ENCODE measurements at places on chromosomes 11 and 22. TPM values are rescaled to one million over a fixed set of nuclear protein-coding genes. Genes with fewer than 3 reads are reported as not detected.

GRCh38 chr11:35243774-35244173 lies 104.8 kb downstream of the CD44 start:
- no peak overlapping the region for H3K4me3 ChIP-seq
- peaks cover 3% of the 10 kb centered on the region for H3K27me3 ChIP-seq
- H3K4me1 ChIP-seq: peaks cover 80% of the 10 kb centered on the region
- no peak for DNase-seq
- no peak overlapping the region for H3K27ac ChIP-seq

DNA sequence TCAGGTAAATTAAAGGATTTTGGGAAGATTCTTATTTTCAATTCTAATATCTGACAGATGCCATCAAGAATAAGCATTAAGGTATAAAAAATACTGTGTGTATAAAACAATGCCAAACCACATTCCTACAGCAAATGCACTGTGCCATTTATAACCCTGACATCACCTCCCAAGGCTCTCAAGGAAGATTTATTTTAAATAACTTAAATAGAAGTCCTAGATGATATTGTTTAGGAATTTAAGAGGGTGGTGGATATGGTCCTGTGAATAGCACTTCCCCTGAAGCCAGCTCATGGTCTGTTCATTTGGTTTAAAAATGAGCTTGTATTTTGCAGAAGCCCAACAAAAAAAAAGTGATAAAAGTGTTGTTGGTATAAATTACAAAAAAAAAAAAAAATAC lies 32.1 kb downstream of the PPIL2 start:
- H3K27me3 ChIP-seq: no peaks in the 10 kb centered on the region
- peaks cover 6% of the 10 kb centered on the region for H3K4me1 ChIP-seq
- H3K36me3 ChIP-seq: peaks cover 3% of the 10 kb centered on the region
- no peak overlapping the region for H3K27ac ChIP-seq

RASGRP2 gene
- total RNA-seq: 3.5 TPM

GRCh38 chr11:1555713-1556153 lies 16.3 kb downstream of the DUSP8 start:
- peaks cover 8% of the 10 kb centered on the region for H3K27me3 ChIP-seq
- no peak overlapping the region for H3K4me3 ChIP-seq
- no peak overlapping the region for H3K27ac ChIP-seq
- H3K36me3 ChIP-seq: no peaks in the 10 kb centered on the region
- DNase-seq: no peak

DNAJB7 gene
- not detected for total RNA-seq

GRCh38 chr22:48721395-48721669 lies 1106.3 kb downstream of the BRD1 start:
- H3K4me1 ChIP-seq: no peaks in the 10 kb centered on the region
- H3K27ac ChIP-seq: no peak overlapping the region
- no peaks in the 10 kb centered on the region for H3K36me3 ChIP-seq

GRCh38 chr11:81915045-81915444 lies 818.6 kb downstream of the FAM181B start:
- no peaks in the 10 kb centered on the region for H3K27me3 ChIP-seq
- no peak for DNase-seq
- H3K4me3 ChIP-seq: no peak overlapping the region
- H3K4me1 ChIP-seq: peaks cover 5% of the 10 kb centered on the region
- no peak overlapping the region for H3K27ac ChIP-seq

DNA sequence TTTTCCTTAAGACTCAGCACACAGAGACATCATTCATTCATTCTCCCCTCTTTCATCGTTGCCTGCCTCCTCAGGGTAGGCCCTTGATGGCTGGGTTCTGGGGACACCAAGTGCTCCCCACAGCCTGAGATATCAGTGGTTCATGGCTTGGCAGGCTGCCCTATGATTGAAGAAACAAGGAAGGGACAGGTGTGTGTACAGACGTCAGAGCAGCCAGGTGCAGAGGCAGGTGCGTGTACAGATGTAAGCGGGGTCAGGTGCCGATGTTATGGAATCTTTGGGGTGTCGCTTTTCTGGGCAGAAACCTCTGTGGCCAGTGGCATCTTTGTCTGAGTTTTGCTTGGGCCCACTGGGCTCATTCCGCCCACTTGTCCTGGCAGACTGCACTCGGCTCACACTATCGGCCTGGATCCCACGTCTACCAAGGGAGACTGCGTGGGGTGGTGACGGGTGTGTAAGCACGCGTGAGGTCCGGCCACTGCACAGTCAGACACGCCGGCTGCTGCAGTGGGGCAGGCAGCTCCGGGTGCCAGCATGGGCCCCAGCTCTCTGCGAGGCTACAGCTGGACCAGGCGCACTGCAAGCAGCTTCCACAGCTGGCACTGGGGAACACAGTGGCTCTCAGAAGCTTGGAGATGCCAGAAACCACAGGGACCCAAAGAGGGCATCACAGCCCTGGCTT lies 20.9 kb upstream of the KIAA0930 start:
- no peak for DNase-seq
- no peak overlapping the region for H3K4me3 ChIP-seq
- peaks cover 2% of the 10 kb centered on the region for H3K36me3 ChIP-seq
- peaks cover 3% of the 10 kb centered on the region for H3K4me1 ChIP-seq
- H3K27ac ChIP-seq: no peak overlapping the region

TYR gene
- total RNA-seq: not detected

- no peak overlapping the region for H3K27ac ChIP-seq
- no peak overlapping the region for H3K4me3 ChIP-seq
- DNase-seq: no peak
- H3K4me1 ChIP-seq: peaks cover 5% of the 10 kb centered on the region
Measured at GRCh38 chr11:17554487-17554886, 7.4 kb downstream of the OTOG start.

DNA sequence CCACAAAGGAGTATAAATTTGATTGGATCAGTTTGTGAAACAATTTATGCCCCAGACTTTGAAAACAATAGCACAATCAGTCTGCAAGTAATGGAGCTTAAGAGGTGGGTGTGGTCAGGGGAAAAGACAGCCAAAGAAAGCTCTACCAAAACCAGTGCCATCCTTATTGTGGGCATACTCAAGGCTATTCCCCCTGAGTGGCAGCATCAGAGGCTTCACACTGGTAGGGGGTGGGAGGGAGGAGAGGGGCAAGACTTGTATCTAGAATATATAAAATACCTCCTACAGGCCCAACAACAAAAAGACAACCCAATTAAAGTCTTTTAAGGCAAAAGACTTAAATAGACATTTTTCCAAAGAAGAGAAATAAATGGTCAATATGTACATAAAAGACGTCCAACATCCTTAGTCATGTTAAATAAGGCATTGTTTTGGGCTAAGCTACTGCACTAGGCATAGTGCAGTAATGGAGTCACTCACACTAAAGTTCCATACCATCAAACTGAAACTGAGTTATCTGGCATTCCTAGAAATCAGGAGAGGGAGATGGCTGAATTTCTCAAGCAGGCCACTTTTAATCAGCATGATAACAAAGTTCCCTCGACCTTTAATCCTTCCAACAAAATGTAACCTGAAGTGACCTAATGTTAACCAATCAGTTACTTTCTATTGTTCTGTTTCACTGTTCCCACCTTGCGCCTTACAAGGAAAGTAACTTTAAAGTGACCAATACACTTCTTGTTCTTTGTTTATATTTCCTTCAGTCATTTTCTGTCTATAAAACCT lies 24.8 kb downstream of the NARS2 start:
- peaks cover 10% of the 10 kb centered on the region for H3K4me1 ChIP-seq
- DNase-seq: no peak
- H3K36me3 ChIP-seq: peaks cover 43% of the 10 kb centered on the region
- no peaks in the 10 kb centered on the region for H3K27me3 ChIP-seq
- no peak overlapping the region for H3K4me3 ChIP-seq

DNA sequence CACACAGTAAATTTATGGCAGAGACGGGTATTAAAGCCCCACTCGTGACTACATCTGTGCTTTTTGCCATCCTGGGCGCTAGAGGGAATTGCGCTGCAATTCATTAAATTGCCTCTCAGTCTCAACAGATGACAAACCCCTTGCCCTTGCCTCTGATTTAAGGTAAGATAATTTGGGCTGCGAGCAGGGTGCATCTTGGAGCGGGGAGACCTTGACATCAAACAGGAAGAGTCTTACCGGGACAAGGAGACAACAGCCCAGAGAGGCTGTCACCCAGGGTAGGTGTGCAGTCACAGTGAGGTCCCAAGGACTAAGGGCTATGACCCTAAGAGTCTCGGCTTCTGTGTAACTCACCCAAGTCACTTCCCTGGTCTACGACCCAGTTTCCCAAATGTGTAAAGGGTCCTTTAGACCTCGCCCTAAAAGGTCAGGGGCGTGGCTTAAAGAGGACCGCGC lies 449 bp upstream of the TOM1 start:
- no peak for DNase-seq
- peaks cover 29% of the 10 kb centered on the region for H3K4me1 ChIP-seq
- H3K27ac ChIP-seq: peak overlapping the region; percentile 87
- H3K27me3 ChIP-seq: no peaks in the 10 kb centered on the region

TMPRSS13 gene
- total RNA-seq: 1.9 TPM

- H3K4me3 ChIP-seq: no peak overlapping the region
- H3K36me3 ChIP-seq: peaks cover 12% of the 10 kb centered on the region
- H3K27me3 ChIP-seq: peaks cover 14% of the 10 kb centered on the region
Measured at GRCh38 chr11:129658526-129658867, 157.2 kb upstream of the TMEM45B start.

DNA sequence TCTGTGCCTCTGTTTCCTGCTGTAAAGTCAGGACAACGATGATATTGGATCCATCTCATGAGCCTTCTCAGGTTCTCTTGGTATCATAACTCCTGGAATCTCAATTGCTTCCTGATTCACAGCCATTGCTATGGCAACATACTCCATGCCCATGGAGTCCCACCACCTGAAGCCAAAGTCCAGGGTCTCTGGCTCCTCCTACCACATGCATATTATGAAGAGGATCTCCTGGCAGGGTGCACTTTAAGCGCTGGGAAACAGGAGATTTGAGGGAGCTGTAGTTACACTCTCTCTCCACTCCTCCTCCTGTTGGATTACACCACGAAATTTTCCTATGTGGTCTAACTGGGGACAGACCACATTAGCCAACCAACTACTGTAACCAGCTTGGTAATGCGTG lies 130.9 kb upstream of the SEZ6L start:
- H3K4me3 ChIP-seq: no peak overlapping the region
- no peaks in the 10 kb centered on the region for H3K36me3 ChIP-seq
- no peak overlapping the region for H3K27ac ChIP-seq
- no peaks in the 10 kb centered on the region for H3K4me1 ChIP-seq
- H3K27me3 ChIP-seq: no peaks in the 10 kb centered on the region

DNA sequence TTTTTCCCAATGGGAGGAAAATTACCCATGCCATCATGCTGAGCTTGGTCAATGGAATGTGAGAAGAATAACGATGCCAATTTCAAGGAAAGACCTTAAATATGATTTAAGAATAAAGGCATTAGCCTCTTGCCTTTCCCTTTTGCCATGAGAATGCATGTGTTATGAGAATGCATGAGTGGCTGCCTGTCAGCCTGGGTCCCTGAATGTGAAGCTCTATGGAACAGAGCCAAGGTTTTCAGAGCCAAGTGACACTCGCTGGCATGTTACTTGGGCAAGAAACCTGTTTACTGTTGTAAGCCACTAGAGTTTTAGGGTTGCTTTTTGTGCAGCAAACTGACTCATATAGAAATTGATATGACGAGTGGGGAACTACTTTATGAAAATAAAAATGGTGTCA lies 75.7 kb downstream of the JRKL start:
- peaks cover under 1% of the 10 kb centered on the region for H3K27me3 ChIP-seq
- H3K4me3 ChIP-seq: no peak overlapping the region
- H3K27ac ChIP-seq: no peak overlapping the region
- DNase-seq: no peak
- no peaks in the 10 kb centered on the region for H3K36me3 ChIP-seq

DNA sequence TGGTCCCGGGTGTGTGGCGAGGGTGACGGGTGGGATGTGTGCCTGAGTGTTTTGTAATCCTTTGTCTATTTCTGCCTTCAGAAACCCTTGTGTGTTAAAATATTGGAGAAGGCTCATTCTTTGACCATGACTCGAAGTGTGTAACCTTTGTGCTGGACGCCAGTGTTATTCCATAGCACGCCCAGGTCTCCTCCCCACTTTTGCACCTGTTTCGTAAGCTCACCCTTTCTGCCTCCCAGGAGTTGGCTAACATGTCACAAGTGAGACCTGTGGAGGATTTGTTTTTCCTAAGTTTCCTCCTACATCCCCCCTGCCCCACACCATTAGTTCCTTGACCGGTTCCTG lies 382 bp downstream of the C11orf54 start:
- peak overlapping the region; percentile 100 for H3K27ac ChIP-seq
- H3K4me1 ChIP-seq: peaks cover 35% of the 10 kb centered on the region
- H3K36me3 ChIP-seq: peaks cover 52% of the 10 kb centered on the region
- H3K4me3 ChIP-seq: peak overlapping the region; percentile 100
- no peak for DNase-seq

SYT8 gene
- total RNA-seq: not detected

DNA sequence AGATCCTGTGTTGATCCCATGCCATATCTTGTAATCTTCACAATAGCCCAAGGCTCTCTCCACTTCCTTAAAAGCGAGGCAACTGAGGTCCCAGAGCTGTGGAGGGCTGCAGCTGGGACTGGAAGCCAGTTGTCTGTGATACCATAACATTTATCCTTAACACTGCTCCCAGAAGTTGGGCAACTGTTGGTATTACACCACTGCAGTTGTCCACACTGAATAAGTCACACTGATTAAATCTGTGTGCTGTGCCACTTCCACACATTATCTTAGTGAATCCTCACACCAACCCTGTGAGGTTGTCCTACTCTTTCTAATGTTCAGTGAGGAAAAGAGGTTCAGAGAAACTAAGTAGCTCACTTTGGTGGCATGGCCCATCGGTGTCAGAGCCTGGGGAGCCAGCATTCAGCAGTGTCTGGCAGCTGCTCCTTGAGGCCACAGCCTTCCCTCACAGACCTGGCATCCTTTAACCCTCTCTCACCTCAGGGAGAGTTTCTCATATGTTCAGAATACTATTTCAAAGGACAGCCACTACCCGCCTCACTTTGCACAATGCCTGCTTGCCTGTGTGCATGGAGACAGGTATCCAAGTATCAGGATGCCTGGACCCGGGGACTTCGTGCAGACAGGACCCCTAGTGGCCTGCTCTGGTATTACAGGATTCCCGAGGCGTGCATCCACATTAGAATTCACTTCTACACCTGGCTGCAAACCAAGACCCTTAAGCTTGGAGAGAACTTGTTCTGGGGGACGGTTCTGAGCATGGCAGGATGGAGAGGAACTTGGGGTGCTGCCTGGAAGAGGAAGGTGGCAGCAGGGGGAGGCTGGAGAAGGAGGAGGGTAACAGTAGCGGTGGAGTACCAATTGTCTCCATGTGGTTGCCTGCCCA lies 221.9 kb upstream of the TBCEL start:
- H3K27ac ChIP-seq: no peak overlapping the region
- peak; percentile 24 for DNase-seq
- H3K27me3 ChIP-seq: peaks cover 37% of the 10 kb centered on the region
- H3K4me1 ChIP-seq: peaks cover 5% of the 10 kb centered on the region
- no peak overlapping the region for H3K4me3 ChIP-seq
